Muscle of arm (tissue), 14 donors: ENCODE measurements at places on chromosomes 1 and 21.

DNA sequence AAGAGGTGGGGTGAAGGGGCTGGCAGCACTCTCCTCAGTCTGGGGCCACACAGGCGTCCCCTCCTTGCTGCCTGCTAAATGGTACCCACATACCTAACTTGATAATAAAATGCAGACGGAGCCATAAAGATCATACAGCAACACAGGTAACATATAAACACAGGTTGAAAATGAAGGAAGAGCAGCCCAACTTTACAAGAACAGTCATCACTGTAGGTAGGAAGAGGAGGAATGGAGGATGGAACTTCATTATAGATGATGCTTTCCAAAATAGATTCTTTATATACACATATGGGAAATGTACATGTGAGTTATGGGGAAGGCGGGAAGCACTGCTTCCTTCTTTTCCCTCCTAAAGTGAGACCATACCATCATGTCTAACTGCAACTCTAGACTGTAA, 13.4 kb downstream of the C2CD2 start:
- no peak for DNase-seq

- no peak for DNase-seq
Observed at GRCh38 chr1:232600424-232601258, 29.3 kb downstream of the SIPA1L2 start.

GRCh38 chr1:180230791-180231505, 884 bp downstream of the LHX4 start:
- DNase-seq = no peak

DNA sequence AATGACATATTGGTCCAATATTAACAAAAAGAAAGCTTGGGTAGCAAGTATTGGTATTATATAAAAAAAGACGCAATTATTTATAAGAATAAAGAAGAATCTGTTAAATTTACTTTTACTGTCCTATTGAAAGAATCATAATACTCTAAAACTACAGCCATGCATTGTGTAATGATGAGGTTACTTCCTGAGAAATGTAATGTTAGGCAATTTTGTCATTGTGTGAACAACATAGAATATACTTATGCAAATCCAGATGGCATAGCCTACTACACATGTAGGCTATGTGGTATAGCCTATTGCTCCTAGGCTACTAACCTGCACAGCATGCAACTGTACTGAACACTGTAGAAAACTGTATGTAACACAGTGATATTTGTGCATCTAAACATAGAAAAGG, 121.2 kb upstream of the PTGFR start:
- DNase-seq = no peak

GRCh38 chr1:55316947-55317662, 101.9 kb upstream of the USP24 start:
- no peak for DNase-seq

GRCh38 chr1:19112891-19113696, 97.0 kb downstream of the UBR4 start:
- no peak for DNase-seq

- no peak for DNase-seq
Observed at GRCh38 chr1:55190109-55190508, 25.1 kb downstream of the USP24 start.

DNA sequence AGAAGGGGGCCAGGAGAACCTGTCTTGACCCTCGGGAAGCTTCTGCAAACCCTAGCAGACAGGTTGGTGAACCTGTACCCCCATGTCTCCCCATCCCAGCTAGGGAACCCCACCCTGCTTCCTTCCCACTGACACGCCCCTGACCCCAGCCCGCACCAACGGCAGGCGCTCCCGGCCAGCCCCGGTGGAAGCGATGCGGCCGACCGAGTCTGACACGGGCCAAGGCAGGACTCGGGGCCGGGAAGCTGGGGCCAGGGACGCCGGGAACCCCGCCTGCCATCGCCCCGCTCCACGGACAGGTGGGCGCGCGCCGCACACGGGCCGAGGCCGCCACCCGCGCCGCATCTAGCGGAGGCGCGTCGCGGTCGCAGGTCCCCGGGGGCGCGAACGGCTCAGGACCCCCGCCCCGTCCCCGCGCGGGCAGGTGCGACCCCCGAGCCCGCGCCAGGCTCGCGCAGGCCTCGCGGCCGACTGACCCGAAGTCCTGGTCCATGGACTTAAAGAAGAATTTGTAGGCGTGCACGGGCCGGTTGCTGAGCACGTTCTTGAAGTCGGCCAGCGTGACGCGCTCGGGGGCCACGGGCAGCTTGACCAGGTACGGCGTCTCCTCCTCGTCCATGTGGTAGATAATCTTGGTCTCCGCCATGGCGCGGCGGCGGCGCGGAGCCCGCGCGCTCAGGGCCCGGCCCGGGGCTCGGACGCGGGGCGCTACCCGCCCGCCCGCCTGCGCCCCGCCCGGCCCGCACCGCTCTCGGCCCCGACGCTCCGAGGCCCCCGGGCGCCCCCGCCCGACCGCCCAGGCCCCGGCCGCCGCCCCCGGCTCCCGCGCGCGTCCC, 580 bp downstream of the DVL1 start:
- no peak for DNase-seq

DNA sequence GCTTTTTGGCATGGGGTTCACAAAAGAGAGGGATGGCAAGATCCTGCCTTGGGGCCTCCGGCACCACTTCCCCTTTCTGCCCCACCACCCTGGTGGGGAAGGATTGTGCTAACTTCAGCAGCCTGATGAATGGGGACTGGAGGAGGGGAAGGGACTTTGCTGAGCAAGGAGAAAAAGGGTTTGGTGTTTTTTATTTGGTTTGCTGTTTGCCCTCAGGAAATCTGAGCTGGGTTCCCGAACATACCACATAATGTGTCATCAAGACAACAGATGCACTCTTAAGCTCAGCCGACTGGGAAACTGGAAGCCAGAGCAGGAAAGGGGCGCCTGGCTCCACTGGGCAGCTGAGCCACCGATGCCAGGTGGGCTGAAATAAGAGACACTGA, 19.8 kb downstream of the OLFML2B start:
- no peak for DNase-seq

DNA sequence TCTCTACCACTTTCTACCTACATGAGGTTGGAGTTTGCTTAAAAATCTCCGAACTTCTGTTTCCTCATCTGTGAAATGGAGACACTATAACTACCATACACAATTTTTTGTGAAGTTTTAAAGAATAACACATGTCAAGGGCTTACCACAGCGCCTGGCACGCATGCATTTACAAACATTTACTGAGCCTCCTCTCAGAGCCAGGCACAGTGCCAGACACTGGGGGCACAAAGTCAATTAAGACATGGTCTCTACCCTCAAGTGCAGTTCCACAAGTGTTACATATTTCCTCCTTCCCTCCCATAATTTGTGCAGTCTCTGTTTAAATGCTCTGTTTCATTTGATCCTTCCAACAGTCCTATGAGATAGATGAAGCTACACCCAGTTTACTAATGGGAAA, 356.4 kb upstream of the ESRRG start:
- DNase-seq = no peak

GRCh38 chr1:202268817-202269216, 72.9 kb downstream of the UBE2T start:
- DNase-seq = no peak

GRCh38 chr1:160746836-160747500, 7.9 kb downstream of the SLAMF7 start:
- DNase-seq = no peak

GRCh38 chr1:26953374-26953773, 6.9 kb downstream of the KDF1 start:
- DNase-seq = no peak

- DNase-seq = no peak
Observed at GRCh38 chr1:48200166-48200900, 22.2 kb upstream of the SLC5A9 start.

- no peak for DNase-seq
Observed at GRCh38 chr1:238674316-238674715, 712.1 kb upstream of the CHRM3 start.

- no peak for DNase-seq
Observed at GRCh38 chr1:204684571-204685235, 835 bp downstream of the LRRN2 start.

DNA sequence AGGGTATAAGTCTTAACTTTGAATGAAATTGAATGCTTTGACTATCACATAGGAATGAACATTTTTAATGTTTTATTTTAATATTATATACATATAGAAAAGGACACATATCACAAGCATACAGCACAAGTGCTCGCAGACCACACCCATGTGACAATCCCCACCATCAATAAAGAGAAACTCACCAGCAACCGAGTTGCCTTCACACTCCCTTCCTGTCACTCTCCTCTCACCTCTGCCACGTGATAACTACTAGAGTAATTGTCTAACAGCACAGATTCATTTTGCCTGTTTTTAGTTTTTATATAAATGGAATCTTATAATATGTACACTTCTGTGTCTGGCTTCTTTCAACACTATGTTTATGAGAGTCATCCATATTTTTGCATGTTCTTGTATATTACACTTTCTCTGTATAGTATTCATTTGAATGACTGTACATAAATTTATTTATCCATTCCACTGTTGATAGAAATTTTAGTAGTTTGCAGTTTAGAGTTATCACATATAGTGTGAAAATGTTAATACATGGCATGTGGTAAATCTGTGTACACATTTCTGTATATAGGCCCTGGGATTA, 304.9 kb upstream of the DUSP10 start:
- DNase-seq = no peak

GRCh38 chr1:166870584-166870983, 5.5 kb downstream of the TADA1 start:
- DNase-seq = no peak

DNA sequence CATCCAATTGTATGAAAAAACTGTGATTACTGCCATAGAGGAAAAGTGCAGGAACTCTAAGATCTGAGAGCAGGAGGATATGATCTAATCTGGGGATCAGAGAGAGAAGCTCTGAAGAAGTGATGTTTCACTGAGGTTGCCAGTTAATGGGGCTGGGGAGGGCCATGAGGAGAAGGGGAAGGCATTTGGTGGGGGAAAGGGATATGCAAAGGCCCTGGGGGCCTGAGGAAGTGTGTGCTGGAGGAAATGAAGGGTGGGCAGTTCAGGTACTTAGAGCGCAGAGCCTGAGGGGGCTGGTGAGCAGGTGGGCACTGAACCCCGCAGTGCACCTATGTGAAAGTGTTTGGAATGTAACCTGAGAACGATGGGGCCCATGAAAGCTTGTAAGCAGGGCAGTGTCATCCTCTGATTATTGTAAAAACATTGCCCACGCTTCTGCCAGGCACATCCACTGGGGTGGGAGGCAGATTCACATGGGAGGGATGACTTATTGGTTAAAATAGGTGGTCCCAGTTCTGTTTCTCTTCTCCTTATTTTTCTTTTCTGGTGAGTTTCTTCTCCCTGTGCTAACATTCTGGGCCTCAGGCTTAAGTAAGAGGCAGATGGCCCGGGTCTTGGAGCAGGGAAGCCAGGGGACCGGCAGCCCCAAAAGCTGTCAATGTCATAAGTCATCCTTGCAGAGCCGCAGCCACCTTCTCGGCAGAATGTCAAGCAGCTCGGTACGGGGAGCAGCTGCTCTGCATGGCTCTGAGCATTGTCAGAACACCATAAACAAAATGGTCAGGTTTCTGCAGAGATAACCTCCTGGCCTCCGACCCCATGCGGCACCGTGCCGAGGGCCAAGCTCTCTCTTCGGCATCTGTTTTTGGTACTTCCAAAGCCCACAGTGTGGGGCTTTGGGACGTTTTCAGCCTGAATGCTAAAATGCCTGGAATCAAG, 492.0 kb upstream of the VAMP3 start:
- DNase-seq = no peak

GRCh38 chr1:154996966-154997701, 3.7 kb downstream of the LENEP start:
- DNase-seq = no peak

DNA sequence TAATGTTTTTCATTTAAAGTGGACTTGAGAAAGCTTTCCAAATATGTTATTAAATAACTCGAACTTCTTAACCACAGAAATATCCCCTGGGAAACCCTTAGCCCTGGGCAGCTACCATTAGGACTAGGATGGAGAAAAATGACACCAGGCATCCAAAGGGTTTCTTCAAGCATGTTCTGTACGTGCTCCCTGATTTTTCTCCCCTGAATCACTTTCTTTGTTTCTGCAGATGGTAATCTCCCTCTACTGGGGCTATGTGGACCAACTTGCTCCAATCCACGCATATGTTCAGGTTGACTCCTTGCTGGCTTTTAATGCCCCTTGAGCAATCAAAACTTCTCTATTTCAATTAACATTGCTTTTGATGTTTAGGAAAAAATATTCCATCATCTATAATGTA, 312.7 kb upstream of the C1orf87 start:
- no peak for DNase-seq

GRCh38 chr1:169707912-169708604, 3.4 kb downstream of the SELL start:
- no peak for DNase-seq

DNA sequence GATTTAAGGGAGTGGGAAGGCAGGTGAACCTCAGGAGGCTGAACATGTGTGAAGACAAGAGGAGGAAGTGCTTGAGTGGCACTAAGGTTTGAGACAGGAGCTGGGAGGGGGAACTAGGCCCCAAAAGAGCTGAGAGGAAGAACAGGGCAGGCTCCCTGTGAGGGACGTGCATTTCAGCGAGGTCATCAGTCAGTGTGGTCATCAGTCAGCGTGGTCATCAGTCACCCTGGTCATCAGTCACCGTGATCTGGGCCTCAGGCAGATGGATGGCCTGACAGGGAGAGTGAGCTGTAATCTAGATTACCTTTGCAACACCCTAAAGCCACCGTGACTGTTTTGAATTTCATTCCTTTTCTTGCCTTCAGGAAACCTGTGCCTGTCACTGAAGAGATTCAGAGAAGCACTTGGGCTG, 29.1 kb downstream of the VTCN1 start:
- DNase-seq = no peak

DNA sequence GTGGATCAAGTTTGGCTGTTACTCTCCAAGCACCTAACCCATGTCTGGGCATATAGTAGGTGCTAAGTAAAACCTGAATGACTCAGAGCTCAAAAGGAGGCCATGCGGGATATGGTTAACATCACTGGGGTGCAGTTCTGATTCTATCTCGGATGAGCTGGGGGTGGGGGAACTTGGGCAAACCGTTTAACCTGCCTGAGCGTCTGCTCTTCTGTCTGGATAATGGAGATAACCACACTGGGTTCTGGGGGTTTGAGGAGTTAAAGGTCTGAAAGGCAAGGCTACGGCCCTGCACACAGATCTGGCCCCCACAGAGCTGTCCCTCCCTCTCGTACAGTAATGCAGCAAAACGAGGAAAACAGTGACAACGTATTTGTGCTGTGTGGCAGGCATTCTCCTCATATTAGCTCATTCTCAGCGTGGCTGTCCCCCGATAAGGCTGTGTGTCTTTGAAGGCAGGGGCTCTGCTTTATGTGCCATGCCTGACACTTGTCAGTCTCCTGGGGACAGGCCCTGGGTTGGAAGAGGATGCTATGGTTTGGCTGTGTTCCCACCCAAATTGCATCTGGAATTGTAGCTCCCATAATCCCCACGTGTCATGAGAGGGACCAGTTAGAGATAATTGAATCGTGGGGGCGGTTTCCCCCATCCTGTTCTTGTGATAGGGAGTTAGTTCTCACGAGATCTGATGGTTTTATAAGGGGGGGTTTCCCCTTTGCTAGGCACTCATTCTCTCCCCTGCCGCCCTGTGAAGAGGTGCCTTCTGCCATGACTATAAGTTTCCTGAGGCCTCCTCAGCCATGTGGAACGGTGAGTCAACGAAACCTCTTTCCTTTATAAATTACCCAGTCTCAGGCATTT, 6.8 kb upstream of the ALDH4A1 start:
- no peak for DNase-seq

GRCh38 chr1:31105646-31106045, 40.1 kb upstream of the PUM1 start:
- no peak for DNase-seq
